Activated naive CD4-positive, alpha-beta T cell treated with Interleukin-2 at 50 U/mL for 16 hours (primary cell): ENCODE measurements at places on chromosomes 11 and 22.

GRCh38 chr22:45318558-45319323 lies 9.0 kb downstream of the FAM118A start:
- peak; percentile 54 for DNase-seq

DNA sequence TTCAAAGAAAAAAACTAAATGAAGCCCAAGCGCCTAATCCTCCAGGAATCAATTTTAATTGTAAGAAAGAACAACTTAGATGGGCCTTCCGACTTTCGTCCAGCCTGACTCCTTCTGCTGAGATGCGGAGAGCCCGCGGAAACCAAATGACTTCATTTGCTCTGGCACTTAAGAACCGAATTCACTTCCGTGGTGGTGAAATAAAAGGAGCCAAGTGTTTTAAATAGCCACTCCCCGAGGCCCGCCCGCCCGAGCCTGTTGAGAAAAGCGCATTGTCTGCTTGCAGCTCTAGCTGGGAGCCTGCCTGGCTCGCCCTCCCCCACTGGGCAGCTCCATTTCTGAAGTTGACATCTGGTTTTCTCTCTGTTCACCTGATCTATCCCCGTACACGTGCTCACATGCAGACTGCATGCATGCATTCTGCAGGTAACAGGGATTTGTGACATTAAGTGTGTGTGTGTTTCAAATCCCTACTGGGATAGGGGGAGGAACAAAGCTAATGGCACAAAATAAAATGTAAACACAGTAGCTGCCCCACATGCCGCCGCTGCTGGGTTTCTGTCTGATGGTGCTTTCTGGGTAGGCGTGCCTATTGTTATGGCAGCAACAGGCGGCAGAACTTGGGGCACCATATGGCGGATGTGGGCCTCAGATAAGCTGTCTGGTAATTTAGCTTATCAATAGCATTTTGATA lies 6.2 kb downstream of the TEAD1 start:
- no peak for DNase-seq

DNA sequence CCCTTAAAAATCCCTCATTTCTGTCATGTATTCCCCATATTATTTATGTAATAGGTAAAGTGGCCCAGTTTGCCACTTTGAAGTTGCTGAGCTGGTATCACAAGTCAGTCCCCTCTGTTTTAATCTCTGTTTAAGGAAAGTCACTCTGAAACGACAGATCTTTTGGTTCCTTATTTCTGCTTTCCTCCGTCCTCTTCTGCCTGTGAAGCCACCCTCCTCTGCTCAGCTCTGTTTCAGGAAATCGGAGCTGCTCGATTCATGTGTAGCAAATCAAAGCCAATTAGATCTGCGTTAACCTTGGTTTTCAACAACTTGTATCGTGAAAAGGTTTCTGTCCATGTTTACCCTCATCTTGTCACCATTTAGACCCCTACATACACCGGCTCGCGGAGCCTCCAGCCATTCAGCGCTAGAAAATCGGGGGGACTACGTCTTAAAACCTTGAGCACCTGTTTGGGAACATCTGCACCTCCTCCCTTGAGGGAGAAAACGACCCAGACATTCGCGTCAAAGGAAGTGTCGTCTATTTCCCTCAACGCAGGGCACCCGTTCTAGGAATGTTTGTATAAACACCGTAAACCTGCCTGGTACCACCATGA lies 576 bp upstream of the SC5D start:
- DNase-seq = no peak

- DNase-seq = no peak
Observed at GRCh38 chr22:29772170-29772641, 5.0 kb downstream of the UQCR10 start.

DNA sequence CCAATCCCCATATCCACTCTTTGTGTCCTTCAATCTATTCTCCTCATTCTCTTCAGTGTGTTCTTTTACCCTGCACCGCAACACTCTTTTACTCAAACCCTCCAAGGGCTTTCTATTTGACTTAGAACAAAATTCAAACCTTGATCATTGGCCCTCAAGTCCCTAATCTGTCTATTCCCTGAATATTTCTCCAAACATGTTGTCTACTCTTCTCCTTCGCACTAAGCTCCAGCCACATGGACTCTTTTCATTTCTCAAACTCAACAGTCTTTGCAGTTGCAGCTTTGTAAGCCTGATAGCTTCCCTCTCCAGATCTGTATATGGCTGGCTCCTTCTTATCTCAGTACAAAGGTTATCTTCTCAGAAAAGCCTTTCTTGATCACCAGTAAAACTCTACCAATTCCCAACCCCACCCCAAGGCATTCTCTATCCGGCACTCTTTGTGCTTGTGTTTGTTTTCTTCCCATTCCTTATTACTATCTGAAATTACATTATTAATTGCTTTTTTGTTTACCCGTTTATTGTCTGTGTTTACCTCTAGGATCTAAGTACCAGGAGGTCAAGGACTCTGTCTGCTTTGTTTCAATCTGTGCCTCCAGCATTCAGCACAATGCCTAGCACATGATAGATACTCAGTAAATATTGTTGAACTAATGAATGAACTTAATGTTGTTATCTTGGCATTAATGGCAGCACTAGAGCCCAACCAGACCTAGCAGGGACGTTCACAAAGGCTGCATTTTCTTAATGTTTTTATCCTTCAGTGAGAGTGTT lies 147.4 kb downstream of the BBOX1 start:
- no peak for DNase-seq

DNA sequence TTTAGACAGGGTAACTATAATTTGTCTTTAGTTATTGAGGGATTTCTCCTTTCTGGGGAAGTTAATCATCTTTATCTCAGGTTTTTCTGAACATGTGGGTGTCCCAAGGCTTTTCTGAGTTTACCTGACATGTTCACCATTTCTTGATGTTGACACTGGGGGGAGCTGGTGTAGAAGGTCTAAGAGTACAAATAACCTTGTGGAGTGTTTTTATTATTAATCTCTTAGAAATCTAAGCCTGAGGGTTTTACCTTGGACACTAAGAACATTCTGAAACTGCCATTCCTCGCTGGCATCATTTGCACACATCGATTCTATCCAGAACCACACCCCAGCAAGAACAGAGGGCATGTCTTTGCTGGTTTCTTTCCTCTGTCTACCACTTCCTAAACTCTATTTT lies 15.6 kb upstream of the C11orf91 start:
- DNase-seq = no peak

- no peak for DNase-seq
Observed at GRCh38 chr11:70717936-70718595, 319.7 kb downstream of the CTTN start.

- DNase-seq = no peak
Observed at GRCh38 chr11:33488971-33489370, 211.7 kb downstream of the C11orf91 start.

- DNase-seq = no peak
Observed at GRCh38 chr11:114784216-114784615, 105.9 kb downstream of the NXPE2 start.
